LHCN-M2 (cell line): ENCODE measurements at places on chromosomes 12 and 14.

- DNase-seq: no peak
Observed at GRCh38 chr14:86084097-86084496, 554.2 kb downstream of the FLRT2 start.

DNA sequence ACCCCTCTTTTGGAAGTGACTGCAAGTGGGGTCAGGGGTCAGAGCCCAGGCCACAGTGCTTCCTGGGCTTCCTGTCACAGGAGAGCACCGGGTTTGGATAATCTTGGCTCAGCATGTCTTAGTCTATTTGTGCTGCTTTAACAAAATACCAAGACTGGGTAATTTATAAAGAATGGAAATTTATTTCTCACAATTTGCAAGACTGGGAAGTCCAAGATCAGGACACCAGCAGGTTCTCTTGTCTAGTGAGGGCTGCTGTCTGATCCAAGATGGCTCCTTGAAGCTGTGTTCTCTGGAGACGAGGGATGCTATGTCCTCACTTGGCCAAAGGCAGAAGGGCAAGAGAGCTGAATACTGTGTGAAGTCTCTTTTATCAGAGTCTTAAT is 74.1 kb downstream of the RIN3 start:
- no peak for DNase-seq

DNA sequence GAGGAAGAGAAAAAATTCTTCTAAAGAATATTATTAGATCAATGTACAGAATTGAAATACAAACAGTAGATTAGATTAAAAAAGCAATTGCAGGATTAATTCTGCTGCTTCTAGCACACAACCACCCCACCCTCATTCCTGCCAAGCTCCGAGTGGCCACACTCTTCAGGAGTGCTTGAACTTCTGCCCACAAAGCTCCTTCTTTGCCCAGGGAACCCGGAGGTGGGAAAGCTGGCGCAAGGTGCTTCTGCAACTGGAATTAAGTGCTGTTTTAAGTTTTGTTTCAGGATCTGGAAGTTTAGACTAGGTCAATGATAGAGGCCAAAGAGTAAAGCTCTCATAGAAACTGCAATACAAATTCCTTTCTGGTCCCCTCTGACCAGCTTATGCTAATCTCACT is 94.1 kb upstream of the BMP4 start:
- DNase-seq: no peak

- DNase-seq: peak; percentile 6
Observed at GRCh38 chr12:7303230-7303629, 642 bp upstream of the ACSM4 start.

DNA sequence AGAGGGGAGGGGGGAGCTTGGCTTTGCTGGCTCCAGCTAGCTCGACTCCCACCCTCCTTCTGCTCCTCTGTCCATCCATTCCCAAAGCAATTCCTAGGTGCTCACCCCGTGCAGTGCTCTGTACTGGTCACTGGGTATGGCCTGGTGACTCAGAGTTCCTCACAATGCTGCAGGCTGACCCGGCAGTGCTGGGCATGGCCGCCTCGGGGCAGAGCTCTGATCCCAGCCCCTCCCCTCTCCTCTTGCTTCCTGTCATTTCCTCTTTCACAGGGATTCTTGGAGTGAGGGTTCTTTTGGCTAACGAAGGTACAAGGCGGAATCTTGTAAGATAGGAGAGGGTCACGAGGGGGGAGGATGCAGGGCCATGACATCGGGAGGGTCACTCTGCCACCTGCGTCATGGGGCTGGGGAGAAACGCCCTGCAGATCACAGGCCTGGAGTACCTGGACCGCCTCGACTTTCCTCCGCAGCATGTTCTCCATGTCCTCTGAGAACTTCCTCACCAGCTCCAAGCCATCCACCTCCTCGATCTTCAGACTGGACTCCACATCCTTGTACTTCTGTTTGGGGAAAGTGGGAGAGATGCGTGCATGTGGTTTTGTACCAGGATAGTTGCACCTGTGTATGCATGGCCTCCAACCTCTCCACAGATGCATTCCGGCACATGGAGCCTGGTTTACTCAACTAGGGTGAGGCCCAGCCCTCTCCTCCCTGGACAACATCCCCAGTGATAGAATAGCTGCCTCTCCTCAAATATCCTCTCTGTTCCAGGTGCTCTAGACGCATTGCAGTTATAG is 5.7 kb downstream of the CACNA2D4 start:
- DNase-seq: peak; percentile 59

DNA sequence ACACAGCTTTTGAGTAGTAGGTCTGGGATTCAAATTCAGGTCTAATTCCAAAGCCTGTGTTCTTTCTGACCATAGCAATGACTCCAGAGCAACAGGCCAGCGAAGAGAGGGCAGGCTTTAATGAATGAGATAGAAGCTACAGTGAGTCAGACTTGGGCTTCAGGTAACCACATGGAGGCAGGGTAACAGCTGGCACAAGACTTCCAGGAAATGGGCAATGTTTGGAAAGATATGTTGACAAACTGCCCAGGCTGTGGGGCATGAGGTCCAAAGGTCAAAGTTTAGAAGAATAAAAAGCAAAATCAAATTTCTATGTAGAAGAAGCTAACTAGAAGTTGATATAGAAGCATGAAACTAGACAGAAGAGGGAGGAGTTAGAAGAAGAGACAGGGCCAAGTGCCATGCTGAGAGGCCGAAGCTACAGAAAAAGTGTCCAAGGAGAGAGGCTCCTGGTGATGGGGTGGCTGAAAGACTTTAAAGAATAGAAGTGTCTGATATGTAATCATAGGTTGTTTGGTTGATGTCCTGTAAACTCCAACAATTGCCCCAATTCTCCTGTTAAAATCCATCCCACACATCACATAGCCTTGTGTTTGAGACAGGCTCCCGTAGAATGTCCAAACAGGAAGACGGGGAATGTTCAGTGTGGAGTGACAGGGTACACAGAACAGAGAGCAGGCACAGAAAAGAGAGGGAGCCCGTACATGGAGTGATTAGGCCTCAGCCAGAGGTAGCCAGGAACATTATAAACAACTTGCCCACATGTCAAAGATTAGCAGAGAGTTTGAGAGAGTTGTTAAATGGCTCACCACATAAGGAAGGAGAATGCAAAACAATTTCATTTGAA is 384.7 kb downstream of the CCDC91 start:
- DNase-seq: peak; percentile 76
